ENCODE measurements at places on chromosomes 6 and 20. TPM values are rescaled to one million over a fixed set of nuclear protein-coding genes. Genes with fewer than 3 reads are reported as not detected.

DNA sequence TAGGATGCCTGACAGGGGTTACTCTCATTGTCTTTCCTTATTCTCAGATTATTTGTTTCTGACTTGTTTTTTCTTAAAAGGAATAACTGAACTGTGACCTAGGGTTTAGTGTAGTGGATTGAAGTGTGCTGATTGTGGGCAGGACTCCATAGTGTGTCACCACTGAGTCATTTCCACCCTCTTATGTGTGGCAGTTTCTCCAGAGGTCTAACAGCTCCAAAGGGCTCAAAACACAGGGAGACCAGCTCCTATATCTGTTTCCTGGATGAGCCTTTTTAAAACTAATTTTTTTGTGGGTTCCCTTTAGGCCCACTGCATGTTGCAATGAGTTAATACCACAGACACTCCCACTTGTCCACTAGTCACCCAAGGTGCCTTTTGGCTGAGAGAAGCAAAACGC lies 951.1 kb upstream of the ADGRB3 start:
- H3K4me1 ChIP-seq = no peaks in the 10 kb centered on the region
- no peak overlapping the region for H3K27ac ChIP-seq
- H3K36me3 ChIP-seq = no peaks in the 10 kb centered on the region
- DNase-seq = no peak

GRCh38 chr6:21523652-21524051 lies 69.9 kb upstream of the SOX4 start:
- H3K4me1 ChIP-seq = no peaks in the 10 kb centered on the region
- H3K4me3 ChIP-seq = no peak overlapping the region
- peaks cover 3% of the 10 kb centered on the region for H3K27me3 ChIP-seq
- H3K27ac ChIP-seq = no peak overlapping the region

CCM2L gene
- total RNA-seq = not detected

- peaks cover 17% of the 10 kb centered on the region for H3K27me3 ChIP-seq
- no peaks in the 10 kb centered on the region for H3K4me1 ChIP-seq
- H3K4me3 ChIP-seq = no peak overlapping the region
- no peak overlapping the region for H3K27ac ChIP-seq
- no peaks in the 10 kb centered on the region for H3K36me3 ChIP-seq
Measured at GRCh38 chr20:17488916-17489600, 42.1 kb downstream of the BFSP1 start.

DNA sequence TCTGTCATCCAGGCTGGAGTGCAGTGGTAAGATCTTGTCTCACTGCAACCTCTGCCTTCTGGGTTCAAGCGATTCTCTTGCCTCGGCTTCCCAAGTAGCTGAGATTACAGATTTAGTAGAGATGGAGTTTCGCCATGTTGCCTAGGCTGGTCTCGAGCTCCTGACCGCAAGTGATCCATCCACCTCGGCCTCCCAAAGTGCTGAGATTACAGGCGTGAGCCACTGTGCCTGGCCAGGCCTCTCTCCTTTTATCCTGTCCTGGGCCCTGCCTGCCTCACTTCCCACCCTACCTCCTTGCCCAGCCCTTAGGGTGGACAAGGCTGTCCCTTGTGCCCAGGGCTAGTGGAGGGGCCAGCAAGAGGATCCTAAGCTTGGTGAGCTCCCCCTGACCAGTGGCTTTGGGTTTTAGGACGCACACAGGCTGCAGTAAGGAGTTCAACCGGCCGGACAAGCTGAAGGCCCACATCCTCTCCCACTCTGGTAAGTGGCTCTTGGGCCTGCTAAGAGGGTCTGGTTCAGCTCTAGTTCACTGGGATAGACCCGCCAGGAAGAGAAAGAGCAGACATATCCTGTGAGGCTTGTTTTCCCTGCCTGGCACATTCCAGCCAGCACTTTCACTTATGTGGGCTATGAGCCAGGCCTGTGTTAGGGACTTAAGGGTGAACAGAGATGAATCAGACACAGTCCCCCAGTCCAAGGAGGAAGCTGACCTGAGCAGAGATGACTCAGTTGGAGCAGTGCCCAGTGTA lies 21.9 kb upstream of the CHMP4B start:
- peak overlapping the region; percentile 71 for H3K27ac ChIP-seq
- DNase-seq = no peak
- H3K4me3 ChIP-seq = no peak overlapping the region
- H3K4me1 ChIP-seq = peaks cover 49% of the 10 kb centered on the region
- H3K36me3 ChIP-seq = peaks cover 3% of the 10 kb centered on the region

CEP43 gene
- total RNA-seq = 20.9 TPM

KCNB1 gene
- total RNA-seq = not detected

- peaks cover 10% of the 10 kb centered on the region for H3K4me1 ChIP-seq
- DNase-seq = no peak
Measured at GRCh38 chr20:50050660-50051308, 62.2 kb downstream of the UBE2V1 start.

- no peak overlapping the region for H3K4me3 ChIP-seq
- H3K4me1 ChIP-seq = peaks cover 23% of the 10 kb centered on the region
- H3K27me3 ChIP-seq = no peaks in the 10 kb centered on the region
- peak overlapping the region; percentile 36 for H3K27ac ChIP-seq
Measured at GRCh38 chr6:157184202-157185015, 138.9 kb downstream of the TMEM242 start.

GRCh38 chr6:106252687-106253086 lies 72.9 kb downstream of the ATG5 start:
- H3K4me1 ChIP-seq = peaks cover 2% of the 10 kb centered on the region
- H3K27me3 ChIP-seq = no peaks in the 10 kb centered on the region
- peaks cover 17% of the 10 kb centered on the region for H3K36me3 ChIP-seq
- H3K27ac ChIP-seq = no peak overlapping the region
- no peak for DNase-seq

IMPG1 gene
- not detected for total RNA-seq

GRCh38 chr6:28215425-28215824 lies 9.7 kb upstream of the ZSCAN9 start:
- no peak overlapping the region for H3K27ac ChIP-seq
- DNase-seq = no peak

DNA sequence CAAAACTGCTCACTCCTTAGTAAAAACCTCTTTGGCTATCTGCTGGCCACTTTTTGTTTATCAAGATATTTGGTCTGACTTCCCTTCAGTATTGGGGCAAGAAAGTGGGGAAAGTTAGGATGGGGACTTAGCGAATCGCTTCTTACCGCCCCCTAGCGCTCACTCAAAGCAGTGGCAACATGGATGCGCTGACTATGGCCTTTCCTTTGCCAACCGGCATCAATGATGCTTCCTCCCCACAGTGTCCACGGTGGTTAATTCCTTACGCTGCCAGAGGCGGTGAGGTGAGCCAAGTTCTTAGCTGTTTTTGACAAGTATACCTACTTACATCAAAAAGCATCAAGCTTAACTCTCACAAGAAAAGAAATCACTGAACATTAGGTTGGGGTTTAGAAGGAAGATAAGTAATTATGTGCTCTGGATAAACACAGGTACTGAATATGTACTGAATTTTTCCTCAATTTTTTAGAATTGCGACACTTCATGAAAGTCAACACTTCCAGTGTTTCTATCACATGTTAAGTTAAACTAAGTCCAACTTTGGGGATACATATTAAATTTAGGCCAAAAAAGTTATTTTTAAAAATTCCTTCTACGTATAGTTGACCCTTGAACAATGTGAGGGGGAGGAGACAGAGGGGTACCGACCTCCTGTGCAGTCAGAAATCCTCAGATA lies 86.7 kb downstream of the GMDS start:
- no peak overlapping the region for H3K27ac ChIP-seq
- DNase-seq = no peak
- H3K36me3 ChIP-seq = no peaks in the 10 kb centered on the region
- peaks cover 28% of the 10 kb centered on the region for H3K4me1 ChIP-seq

CCDC170 gene
- total RNA-seq = not detected

All from activated CD4-positive, alpha-beta T cell treated with anti-CD3 and anti-CD28 coated beads, Interleukin-2, amount 10 ng/mL, durations not matched to agents 7 days and 5 days (primary cell).